Stimulated activated naive CD8-positive, alpha-beta T cell treated with anti-CD3 and anti-CD28 coated beads, Interleukin-15, Interleukin-2, amounts not matched to agents 100 U/mL and 50 U/mL, for 24 hours (primary cell): ENCODE measurements at places on chromosomes 4 and X.

DNA sequence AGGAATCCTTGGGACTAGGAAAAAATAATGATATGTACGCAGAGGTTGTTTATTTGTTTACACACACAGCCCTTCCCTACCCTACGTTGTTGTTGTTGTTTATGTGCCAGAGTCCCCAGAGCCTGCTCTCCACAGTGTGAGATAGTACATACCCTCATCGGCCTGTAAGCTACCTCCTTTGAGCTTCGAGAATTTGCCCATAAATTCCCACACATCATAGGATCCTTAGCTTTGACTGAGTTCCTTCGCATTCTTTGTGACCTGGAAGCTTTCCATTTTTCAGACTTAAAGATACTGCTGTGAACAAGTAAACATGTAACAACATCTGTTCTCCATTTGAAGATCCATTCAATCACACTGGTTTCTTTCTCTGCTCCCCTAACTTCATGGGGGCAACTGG is 114.5 kb downstream of the IRF2 start:
- DNase-seq, result no peak

DNA sequence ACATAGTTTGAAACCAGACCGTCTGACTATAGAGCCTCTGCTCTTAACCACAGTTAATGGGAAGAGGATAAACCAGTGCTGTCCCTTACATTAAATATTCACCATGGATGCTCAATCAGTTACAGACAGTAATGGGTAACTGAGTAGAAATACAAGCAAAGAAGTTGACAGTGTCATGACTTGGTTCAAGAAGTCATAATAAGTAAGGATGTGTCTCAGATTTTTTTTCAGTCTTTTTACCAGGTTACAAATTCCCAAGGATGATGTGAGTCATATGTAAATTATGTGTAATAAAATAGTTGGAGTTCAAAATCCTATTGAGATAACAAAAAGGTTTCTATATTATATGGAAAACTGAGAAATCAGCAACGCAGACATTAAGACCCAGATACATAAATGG is 31.1 kb downstream of the ZCCHC4 start:
- no peak for DNase-seq

- no peak for DNase-seq
Observed at GRCh38 chrX:112066813-112067212, 15.8 kb downstream of the TRPC5 start.

DNA sequence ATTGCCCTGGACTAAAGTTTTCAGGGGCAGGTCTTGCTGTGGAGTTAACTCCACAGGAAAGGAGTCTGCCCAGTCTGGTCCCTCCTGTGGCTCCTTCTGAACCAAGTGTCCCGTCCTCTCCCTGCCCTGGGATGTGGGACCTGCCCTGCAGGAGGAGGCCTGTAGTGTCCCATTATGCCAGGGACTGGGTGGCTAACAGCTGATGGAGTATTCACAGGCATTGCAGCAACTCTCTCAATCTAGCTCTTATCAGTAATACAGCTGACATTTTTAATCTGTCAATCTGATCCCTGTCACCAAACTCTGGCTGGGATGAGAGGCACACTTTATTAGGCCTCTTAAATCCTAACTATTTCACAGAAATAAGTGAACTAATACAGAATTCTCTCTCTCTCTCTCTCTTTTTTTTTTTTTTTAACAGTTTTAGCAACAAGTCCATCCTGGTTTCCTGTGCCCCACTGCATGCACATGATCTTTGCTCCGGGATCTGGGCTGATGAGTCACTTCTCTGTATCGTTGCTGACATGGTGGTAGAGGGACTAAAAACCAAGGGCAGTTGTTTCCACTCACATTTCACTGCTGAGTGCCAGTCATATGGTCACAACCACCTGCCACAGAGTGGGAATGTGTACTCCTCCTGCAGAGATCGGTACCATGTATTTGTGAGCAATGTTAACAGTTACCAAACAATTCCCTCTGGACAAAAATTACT is 39.1 kb downstream of the HAND2 start:
- no peak for DNase-seq

GRCh38 chr4:1405636-1406393 is 427 bp downstream of the NKX1-1 start:
- DNase-seq, result no peak

DNA sequence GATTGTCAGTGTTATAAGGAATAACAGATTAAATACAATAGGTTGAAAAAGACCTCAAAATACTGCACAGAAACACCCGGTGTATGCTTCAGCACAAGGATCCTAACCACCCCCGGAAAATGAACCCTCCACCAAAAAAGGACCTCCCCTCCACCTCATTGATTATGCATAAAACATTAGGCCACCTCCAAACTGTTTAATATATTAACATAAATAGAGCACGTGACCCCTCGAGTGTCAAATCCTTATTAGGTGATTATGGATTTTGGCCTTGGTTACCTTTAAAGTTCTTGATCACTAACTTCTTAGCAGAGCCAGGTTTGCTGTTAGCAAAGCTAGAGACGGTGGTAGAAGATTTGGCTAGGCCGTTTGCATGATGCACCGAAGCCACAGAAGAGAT is 958 bp downstream of the CUL4B start:
- no peak for DNase-seq

GRCh38 chr4:5709207-5709575 is 832 bp upstream of the EVC2 start:
- DNase-seq, result no peak

DNA sequence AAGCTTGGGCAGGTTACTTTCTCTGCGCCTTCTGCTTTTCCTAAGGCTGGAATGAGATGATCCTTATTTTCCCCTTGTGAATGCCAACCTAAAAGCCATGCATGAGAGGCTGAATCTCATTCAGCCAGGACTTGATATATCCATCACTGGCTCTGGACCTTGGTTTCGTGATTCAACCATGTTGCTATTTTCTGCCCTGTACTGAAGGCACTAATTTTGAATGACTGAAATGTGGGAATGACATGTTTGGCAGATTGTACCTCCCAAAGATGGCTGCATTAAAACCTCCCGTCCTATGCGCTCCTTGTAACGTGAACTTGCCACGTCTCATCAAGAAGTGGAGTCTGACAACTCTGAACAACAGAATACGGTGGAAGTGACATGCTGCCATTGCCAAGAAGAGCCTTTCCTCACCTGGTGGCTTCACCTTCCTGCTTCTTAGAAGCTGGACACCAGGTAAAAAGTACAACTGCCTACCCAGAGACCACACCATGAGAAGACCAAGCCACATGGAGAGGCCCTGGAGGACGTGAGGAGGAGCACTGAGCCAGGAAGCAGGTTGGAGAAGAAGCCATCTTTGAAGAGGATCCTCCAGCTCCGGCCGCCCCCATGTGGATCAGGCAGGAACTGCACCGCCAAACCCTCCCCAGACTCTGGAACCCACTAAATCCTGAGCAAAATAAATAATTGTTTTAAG is 174.5 kb downstream of the NSUN7 start:
- peak; percentile 90 for DNase-seq

DNA sequence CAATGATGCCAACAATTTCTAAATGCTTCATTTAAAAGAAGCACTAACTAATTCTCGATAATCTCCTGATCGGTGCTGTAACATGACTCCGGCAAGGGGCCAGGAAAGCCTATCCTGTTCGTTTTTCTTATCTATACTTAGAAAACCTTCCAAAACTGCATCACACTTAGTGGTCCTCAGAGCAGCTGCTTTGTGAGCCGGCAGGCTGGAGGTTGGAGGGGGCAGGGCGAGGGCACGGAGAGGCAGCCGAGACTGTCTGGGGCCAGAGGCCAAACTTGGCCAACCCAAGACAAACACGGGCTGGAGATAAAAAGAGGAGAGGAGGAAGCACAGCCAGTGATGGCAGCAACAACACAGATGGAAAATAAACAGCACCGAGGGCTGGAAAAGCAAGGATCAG is 455.7 kb downstream of the BCOR start:
- DNase-seq, result no peak

- no peak for DNase-seq
Observed at GRCh38 chr4:84790769-84791565, 175.5 kb downstream of the WDFY3 start.

DNA sequence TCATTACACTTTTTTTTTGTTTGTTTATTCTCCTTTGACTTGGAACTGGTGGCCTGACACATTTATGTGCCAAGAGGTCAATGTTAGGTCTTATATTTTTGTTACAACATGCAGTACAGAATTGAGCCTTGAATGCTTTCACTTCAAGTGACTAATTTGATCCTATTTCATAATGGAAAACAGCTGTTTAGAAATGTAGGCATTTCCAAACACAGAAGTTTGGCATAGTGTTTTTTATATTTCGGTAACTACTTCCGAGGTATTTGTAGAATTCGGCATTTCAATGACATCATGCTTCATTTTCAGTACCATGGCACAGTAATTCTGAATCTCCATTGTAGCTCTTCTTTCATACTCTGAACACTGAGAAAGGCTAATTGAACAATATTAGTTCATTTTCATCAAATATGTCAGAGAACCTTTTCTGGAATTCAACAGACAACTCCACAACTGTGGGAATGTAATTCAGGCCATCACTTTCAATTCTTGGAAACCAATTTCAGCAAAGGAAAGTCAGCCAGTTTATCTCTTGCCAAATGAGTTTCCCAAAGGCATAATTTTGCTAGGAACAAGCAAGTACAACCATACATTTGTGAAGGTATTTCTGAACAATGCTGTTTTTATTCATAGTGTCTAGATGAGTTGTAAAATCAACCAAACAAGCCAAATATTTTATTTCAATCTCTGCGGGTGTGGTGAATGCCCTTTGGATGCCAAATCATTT is 11.4 kb downstream of the FAM120C start:
- DNase-seq, result no peak

DNA sequence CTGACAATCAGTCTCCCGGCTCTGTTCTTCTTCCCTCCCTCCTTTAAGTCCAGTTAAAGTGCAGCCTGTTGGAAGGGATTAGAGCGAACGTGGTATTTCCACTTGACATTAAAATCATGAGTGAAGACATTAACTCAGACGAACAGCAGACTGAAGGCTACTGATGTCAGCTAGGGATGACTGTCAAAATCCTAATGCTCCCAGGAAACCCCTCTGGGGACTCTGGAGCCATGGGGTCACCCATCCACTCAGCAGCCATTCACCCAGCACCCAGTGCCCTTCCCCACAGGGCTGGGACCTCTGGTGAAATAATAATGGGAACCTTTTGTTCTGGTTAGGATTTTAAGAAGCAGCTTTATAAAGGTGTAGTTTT is 113.9 kb downstream of the DRD5 start:
- DNase-seq, result no peak

DNA sequence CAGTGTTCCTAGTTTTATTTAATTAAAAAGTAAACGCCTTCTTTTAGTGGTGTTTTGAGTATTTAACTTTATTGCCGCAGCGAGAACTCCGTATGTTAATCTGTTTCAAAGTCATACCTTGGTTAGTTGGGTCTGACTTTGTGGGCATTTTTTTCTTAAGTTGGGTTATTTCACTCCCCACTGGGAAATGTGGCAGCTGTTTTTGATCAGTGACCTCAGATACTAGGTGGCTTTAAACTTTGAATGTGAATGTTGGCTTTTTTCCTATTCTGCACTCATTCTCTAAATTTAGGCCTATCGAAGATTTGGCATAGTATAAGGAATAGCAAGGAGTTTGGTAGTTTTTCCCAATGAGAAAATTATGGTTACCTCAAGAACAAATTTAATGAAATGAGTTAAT is 85.9 kb downstream of the FIP1L1 start:
- DNase-seq, result no peak

GRCh38 chr4:40553995-40554394 is 75.7 kb downstream of the RBM47 start:
- DNase-seq, result no peak

DNA sequence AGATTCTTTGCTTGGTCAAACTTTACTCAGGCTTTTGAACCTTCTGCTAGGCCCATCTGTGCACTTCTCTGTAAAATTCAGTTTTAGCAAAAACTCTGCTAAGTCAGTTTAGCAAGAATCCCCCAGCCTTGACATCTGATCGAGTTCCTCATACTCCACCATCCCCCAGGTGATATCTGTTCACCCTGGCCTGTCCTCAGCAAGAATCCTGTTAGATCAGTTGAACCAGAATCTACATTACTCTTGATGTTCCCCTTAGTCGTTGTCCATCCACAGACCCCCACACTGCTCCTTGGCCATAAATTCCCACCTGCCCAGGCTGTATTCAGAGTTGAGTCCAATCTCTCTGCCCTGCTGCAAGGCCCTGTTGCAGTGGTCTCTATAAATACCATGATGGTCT is 162.6 kb downstream of the ZNF674 start:
- no peak for DNase-seq

DNA sequence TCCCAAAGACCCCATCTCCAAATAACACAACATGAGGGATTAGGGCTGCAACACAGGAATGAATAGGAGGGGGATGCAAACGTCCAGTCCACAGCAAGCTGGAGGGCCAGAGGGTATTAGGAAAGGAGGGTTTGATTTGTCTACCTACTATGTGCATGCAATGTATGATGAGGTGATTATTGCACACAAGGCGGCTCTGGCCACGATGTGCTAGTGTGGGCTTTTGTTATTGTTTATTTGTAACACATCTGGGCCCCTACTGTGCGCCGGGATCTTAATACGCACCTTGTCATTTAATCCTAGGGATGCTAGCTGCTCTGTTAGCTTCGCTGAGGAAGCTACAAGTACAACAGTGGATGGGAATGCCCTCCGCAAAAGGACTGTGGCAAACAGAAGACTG is 19.5 kb downstream of the SH3KBP1 start:
- DNase-seq, result no peak

- DNase-seq, result no peak
Observed at GRCh38 chr4:92506933-92507332, 203.2 kb downstream of the GRID2 start.

DNA sequence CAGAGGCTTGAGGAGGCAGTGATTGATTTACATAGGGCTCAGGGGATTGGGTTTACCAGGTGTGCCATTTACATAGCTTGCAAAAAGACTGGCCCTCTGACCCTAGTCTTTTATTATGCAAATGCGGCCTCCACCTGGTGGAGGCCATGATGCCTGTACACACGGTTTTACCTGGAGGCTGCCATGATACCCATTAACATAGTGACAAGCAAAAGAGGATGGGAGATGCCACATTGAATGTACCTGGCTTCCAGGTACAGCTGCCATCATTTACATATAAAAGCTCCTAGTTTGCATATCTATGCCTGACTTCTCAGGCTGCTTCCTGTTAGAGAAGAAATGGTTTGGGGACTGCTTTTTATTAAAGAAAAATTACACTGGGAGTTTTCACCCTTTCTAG is 72.0 kb downstream of the NEXMIF start:
- DNase-seq, result no peak

DNA sequence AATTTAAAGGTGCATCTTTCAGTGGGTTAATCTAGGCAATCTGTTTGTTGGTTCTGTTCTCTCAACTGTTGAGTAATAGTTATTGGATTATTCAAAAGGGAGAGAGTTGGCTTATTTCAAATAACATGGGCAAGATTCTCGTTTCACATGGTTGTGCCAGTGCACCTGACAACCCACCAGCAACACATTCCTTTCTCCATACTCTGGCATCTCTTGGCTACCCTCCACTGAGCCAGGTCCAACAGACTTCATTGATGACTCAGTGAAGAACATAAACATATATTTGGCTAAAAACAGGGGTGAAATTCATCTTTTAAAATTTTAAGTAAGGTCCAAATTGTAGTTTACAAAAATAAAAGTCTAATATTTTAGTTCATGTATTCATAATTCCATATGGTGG is 967.2 kb downstream of the RPA4 start:
- no peak for DNase-seq
